Activated naive CD8-positive, alpha-beta T cell treated with anti-CD3 and anti-CD28 coated beads, Interleukin-2, amount 10 ng/mL, durations not matched to agents 7 days and 5 days (primary cell): ENCODE measurements at places on chromosomes 3 and 15. TPM values are rescaled to one million over a fixed set of nuclear protein-coding genes. Genes with fewer than 3 reads are reported as not detected.

GRCh38 chr3:72554689-72555088 lies 293.6 kb downstream of the SHQ1 start:
- H3K27ac ChIP-seq, result no peak overlapping the region
- no peak for DNase-seq
- H3K27me3 ChIP-seq, result no peaks in the 10 kb centered on the region
- H3K4me1 ChIP-seq, result peaks cover 9% of the 10 kb centered on the region
- no peak overlapping the region for H3K4me3 ChIP-seq
- H3K36me3 ChIP-seq, result peaks cover 7% of the 10 kb centered on the region

GRCh38 chr3:149832086-149832485 lies 19.1 kb downstream of the RNF13 start:
- peaks cover 41% of the 10 kb centered on the region for H3K36me3 ChIP-seq
- H3K27me3 ChIP-seq, result no peaks in the 10 kb centered on the region
- H3K4me3 ChIP-seq, result no peak overlapping the region
- no peak overlapping the region for H3K27ac ChIP-seq

GRCh38 chr3:4174791-4175190 lies 128.4 kb upstream of the SETMAR start:
- H3K4me1 ChIP-seq, result no peaks in the 10 kb centered on the region
- DNase-seq, result no peak
- H3K27me3 ChIP-seq, result no peaks in the 10 kb centered on the region
- no peak overlapping the region for H3K27ac ChIP-seq
- H3K4me3 ChIP-seq, result no peak overlapping the region

- H3K4me3 ChIP-seq, result no peak overlapping the region
- peaks cover 3% of the 10 kb centered on the region for H3K27me3 ChIP-seq
- no peak overlapping the region for H3K27ac ChIP-seq
- H3K36me3 ChIP-seq, result no peaks in the 10 kb centered on the region
- H3K4me1 ChIP-seq, result no peaks in the 10 kb centered on the region
- DNase-seq, result no peak
Observed at GRCh38 chr3:82005266-82005665, 243.8 kb upstream of the GBE1 start.

DNA sequence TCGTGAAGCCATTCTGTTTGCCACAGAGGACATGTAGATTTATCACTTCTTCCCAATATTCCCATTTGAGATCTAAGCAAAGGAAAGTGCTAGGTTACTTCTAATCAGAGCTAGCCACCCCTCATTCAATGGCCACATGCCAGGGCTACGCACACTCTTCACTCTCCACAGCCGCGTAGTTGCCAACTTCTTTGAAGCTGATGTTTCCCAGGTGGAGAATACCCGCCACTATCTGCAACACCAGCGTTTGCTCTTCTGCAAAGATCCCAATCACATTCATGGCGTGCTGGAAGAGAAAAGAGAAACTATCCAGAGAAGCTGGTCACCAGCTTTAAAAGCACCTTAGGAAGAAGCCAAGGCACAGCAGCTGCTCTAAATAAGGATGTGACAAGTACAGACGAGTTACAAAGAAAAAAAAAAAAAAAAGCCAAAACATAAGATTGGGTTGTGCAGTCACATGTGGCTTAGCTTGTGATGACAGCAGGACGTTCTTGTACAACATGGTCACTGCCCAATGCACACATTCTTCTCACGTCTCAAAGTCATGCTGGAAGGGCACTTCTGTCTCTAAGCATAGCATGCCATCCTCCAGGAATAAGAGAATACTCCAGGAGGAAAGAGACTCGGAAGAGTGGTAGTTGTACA lies 16.4 kb downstream of the LDHAL6B start:
- H3K4me3 ChIP-seq, result no peak overlapping the region
- peaks cover 7% of the 10 kb centered on the region for H3K4me1 ChIP-seq
- H3K36me3 ChIP-seq, result peaks cover 60% of the 10 kb centered on the region
- H3K27me3 ChIP-seq, result no peaks in the 10 kb centered on the region
- no peak for DNase-seq

Gene WDR72
- total RNA-seq, result not detected

Gene CLRN1
- not detected for total RNA-seq

DNA sequence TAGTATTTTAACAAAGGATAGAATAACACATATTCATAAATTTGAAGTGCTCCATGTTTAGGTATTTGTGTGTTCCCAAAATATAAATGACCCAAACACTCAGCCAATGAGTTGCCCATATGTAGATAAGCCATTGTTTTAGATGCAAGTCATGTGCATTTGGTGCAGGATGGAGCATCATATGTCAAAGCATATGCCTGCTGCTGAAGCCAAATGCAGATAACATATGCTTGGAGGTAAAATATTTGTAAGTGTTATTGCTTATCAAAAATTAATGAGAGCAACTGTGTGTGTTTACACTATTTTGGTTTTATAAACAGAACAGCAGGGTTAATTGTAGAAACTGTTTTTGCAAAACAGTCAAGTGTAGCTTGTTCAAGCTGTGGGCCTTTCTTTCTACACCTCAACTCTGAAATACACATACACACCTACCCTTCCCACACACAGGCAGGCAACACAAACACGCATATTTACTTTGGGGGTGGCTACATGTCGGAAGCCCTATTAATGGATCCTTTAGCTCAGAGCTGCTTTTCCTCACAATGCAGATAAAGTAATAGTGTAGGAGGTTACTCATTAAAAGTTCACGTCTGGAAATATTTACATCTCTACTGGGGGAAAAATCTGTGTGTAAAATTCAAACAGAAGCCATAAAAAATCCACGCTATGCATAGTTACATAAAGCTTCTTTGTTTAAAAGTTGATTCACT lies 521.4 kb downstream of the ZNF385D start:
- DNase-seq, result no peak
- no peaks in the 10 kb centered on the region for H3K4me1 ChIP-seq
- H3K36me3 ChIP-seq, result peaks cover 1% of the 10 kb centered on the region
- no peak overlapping the region for H3K4me3 ChIP-seq
- H3K27me3 ChIP-seq, result no peaks in the 10 kb centered on the region
- H3K27ac ChIP-seq, result no peak overlapping the region

Gene DAZL
- total RNA-seq, result not detected

Gene CORO2B
- not detected for total RNA-seq

Gene DUOX2
- not detected for total RNA-seq

Gene PLIN1
- 0.79 TPM for total RNA-seq

DNA sequence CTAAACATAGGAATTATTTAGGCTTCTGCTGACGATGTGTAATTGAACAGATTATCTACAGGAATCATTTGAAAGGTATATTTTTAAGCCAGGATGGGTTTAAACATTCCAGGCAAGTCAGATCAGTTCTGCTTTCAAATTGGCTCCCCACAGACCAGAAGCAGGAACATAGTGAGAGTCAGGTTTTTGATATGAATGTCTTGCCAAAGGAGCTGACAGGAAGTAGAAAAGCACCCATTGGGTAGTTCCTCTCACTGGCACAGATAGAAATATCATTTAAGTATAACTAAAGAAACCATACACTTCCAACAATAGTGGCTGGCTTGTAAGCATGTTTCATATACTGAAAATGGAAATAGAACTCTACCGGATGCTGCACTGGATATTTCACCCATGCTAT lies 95.2 kb downstream of the CLDN1 start:
- no peak for DNase-seq
- H3K36me3 ChIP-seq, result no peaks in the 10 kb centered on the region
- no peak overlapping the region for H3K27ac ChIP-seq

GRCh38 chr3:152703245-152703890 lies 131.6 kb upstream of the P2RY1 start:
- no peaks in the 10 kb centered on the region for H3K36me3 ChIP-seq
- H3K4me3 ChIP-seq, result no peak overlapping the region
- no peaks in the 10 kb centered on the region for H3K4me1 ChIP-seq
- H3K27ac ChIP-seq, result no peak overlapping the region
- no peak for DNase-seq
- no peaks in the 10 kb centered on the region for H3K27me3 ChIP-seq

Gene STRIT1
- not detected for total RNA-seq

Gene PLSCR5
- total RNA-seq, result not detected

DNA sequence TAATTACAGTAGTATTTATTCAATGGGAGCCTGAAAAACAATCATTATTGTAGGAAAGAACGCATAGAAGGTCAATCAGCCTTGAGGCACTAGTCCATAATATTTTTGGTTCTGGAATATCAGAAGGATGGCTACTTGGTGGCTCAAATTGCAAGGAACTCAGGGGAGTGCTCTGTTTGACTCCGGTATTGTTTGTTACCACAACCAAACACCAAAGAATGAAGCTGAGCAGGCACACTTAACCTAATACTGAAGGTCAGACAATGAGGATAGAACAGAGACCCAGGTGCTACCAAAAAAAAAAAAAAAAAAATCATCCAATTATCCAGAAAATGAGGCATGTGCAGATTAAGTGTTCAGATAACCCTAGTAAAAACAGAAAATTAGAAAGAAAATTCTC lies 11.1 kb upstream of the SATB1 start:
- H3K4me1 ChIP-seq, result peaks cover 59% of the 10 kb centered on the region
- H3K27ac ChIP-seq, result peak overlapping the region; percentile 88
- H3K4me3 ChIP-seq, result peak overlapping the region; percentile 83
- DNase-seq, result no peak

Gene FES
- total RNA-seq, result 6.2 TPM

Gene CHL1
- total RNA-seq, result not detected

Gene AP3B2
- not detected for total RNA-seq

Gene CMTM7
- 45.3 TPM for total RNA-seq

Gene DMXL2
- total RNA-seq, result 11.8 TPM

Gene PLS1
- 2.6 TPM for total RNA-seq

Gene PSTPIP1
- total RNA-seq, result 238 TPM

GRCh38 chr3:87287011-87287410 lies 10.6 kb upstream of the POU1F1 start:
- H3K27ac ChIP-seq, result no peak overlapping the region
- no peak overlapping the region for H3K4me3 ChIP-seq
- no peaks in the 10 kb centered on the region for H3K36me3 ChIP-seq
- peaks cover 8% of the 10 kb centered on the region for H3K27me3 ChIP-seq
- H3K4me1 ChIP-seq, result no peaks in the 10 kb centered on the region

DNA sequence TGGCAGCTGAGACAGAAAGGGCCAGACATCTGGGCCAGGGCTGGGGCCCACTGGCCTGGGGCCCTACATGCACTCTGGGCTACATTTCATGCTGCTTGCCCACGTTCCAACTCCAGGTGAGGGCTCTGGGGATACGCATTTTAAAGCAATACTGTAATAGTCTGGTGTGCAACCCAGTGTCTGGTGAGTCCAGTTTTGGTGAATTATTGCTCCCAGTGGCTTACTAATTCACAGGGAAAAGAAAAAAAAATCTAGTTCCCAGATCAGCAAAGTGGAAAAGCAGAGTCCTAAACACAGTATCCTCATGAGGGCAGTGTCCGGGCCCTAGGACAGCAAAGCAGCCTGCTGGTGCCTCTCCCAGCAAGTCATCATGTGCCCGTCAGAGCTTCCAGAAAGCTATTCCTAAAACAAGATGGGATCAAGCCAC lies 82.4 kb downstream of the CCNL1 start:
- H3K4me3 ChIP-seq, result no peak overlapping the region
- H3K27me3 ChIP-seq, result no peaks in the 10 kb centered on the region
- DNase-seq, result no peak
- peak overlapping the region; percentile 30 for H3K27ac ChIP-seq

GRCh38 chr3:167575000-167575600 lies 78.6 kb downstream of the WDR49 start:
- H3K36me3 ChIP-seq, result no peaks in the 10 kb centered on the region
- DNase-seq, result no peak
- no peak overlapping the region for H3K4me3 ChIP-seq
- H3K27ac ChIP-seq, result no peak overlapping the region

DNA sequence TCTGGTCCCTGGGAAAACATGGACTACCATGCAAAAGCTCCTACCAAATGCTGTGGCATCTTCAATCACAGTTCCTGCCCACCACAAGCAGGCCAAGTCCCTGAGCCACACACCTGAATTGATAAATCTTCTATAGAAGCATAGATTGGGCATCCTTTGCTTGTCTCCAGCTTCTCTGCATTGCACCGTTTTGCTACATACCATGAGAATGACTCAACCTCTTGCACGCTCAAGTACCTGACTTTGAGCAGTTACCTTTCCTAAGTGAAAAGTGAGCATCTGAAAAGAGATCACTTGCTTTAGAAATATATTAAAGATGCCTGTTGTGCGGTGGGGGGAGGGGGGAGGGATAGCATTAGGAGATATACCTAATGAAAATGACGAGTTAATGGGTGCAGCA lies 31.3 kb downstream of the GATM start:
- H3K27me3 ChIP-seq, result peaks cover 41% of the 10 kb centered on the region
- no peak overlapping the region for H3K27ac ChIP-seq
- no peak for DNase-seq
- H3K36me3 ChIP-seq, result no peaks in the 10 kb centered on the region

Gene P3H2
- total RNA-seq, result not detected

Gene RBP2
- total RNA-seq, result not detected

- peaks cover 3% of the 10 kb centered on the region for H3K36me3 ChIP-seq
- H3K4me1 ChIP-seq, result no peaks in the 10 kb centered on the region
- H3K27ac ChIP-seq, result no peak overlapping the region
- H3K4me3 ChIP-seq, result no peak overlapping the region
- no peaks in the 10 kb centered on the region for H3K27me3 ChIP-seq
Observed at GRCh38 chr3:18618723-18619122, 193.6 kb upstream of the SATB1 start.

- H3K4me1 ChIP-seq, result peaks cover 2% of the 10 kb centered on the region
- DNase-seq, result no peak
- no peaks in the 10 kb centered on the region for H3K36me3 ChIP-seq
- H3K4me3 ChIP-seq, result no peak overlapping the region
Observed at GRCh38 chr3:196168808-196169391, 42.3 kb downstream of the ZDHHC19 start.

DNA sequence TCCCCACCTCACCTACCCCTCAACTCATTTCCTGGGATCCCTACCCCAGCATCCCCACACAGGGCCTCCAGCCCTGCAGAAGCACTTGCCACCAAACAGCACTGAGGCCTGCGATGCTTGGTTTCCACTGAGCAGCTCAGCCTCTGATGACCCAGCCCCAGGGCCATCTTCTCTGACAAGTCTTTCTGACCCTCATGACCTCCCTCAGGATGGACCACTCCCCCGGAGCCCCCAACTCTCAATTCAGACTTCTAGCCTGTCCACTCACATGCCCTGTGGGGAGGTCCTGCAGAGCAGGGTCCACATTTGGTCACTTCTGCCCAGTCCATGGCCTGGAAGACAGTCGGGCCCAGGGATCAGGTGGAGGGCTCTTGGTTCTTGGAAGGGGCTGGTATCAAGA lies 63.4 kb upstream of the SPATA12 start:
- H3K27ac ChIP-seq, result no peak overlapping the region
- H3K27me3 ChIP-seq, result peaks cover 9% of the 10 kb centered on the region
- no peaks in the 10 kb centered on the region for H3K36me3 ChIP-seq
- no peak overlapping the region for H3K4me3 ChIP-seq
- peaks cover 4% of the 10 kb centered on the region for H3K4me1 ChIP-seq
